ENCODE measurements at places on chromosomes 2 and 18. TPM values are rescaled to one million over a fixed set of nuclear protein-coding genes. Genes with fewer than 3 reads are reported as not detected.

CNTNAP5 gene
- polyA plus RNA-seq: not detected

SNORC gene
- 1.0 TPM for polyA plus RNA-seq

LRRC30 gene
- polyA plus RNA-seq: not detected

ALPP gene
- polyA plus RNA-seq: not detected

SLC23A3 gene
- polyA plus RNA-seq: 3.4 TPM

DCC gene
- polyA plus RNA-seq: not detected

SERPINB11 gene
- 6.4 TPM for polyA plus RNA-seq

ZNF385B gene
- polyA plus RNA-seq: 0.22 TPM

POTEI gene
- polyA plus RNA-seq: not detected

ELOA2 gene
- polyA plus RNA-seq: not detected

SP9 gene
- 0.04 TPM for polyA plus RNA-seq

LCLAT1 gene
- 2.0 TPM for polyA plus RNA-seq

APLF gene
- polyA plus RNA-seq: 1.1 TPM

THUMPD2 gene
- polyA plus RNA-seq: 11.5 TPM

COBLL1 gene
- polyA plus RNA-seq: 18.0 TPM
